ENCODE measurements at places on chromosomes 4 and X.

- DNase-seq = no peak
Observed at GRCh38 chrX:77597090-77597489, 149.9 kb downstream of the FGF16 start.

DNA sequence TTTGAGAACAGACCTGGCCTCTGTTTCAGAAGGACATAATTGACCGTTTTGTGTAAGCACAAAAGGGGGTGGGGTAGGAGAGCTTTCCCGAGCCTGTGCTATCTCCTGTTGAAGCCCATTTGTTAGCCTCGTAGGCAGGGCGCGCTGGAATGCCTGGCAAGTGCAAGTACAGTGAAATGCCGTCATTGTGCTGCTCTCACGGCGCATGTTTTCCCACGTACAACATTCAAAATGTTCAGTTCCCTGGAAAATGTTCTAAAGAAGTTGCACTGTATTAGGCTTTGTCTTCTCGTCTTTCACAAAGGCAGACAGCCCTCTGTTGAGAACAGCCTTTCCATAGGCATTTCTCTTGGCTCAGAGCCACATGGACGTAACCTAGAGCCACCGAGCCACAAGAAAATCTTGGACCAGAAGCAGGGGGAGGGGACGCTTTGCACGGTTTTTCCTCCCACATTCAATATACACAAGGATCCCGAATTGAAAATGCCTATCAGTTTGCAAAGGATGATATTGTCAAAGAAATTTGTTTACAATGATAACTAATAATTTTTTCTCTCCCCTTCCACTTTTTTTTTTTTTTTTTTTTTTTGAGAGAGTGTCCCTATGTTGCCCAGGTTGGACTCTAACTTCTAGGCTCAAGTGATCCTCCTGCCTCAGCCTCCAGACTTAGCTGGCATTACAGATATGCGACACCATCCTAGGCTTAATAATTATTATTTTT lies 54.6 kb upstream of the RAPGEF2 start:
- DNase-seq = no peak

DNA sequence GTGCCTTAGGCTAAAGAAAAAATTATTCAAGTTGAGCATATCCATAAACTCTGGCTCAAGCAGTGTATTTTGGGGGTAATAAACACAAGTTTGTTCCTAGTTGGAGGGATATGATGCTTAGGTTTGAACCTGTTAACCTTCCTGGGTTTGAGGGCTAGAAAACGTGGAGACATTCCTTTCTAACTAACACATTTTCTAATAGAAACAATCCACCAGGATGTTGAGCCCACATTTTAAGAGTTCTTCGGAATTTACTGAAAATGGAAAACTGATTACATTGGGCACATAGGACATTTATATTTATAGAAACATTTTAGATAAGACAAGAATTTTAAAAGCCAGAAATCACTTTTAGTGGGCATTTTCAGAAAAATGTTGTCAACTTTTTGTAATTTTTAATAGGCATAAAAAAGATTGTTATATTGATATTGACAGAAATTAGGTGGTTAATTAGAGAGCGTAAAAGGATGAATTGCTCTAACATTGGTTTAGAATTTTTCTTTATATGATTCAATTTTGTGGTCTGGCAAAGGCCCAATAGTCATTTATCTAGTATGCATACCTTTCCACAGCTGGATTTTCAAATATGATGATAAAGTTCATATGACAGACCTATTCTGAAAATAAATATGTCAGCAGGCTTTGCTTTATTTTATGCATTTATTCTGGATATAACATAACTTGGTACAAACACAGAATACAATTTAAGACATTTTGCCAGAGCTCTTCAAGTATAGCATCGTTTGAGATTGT lies 49.2 kb downstream of the CEP44 start:
- DNase-seq = no peak

DNA sequence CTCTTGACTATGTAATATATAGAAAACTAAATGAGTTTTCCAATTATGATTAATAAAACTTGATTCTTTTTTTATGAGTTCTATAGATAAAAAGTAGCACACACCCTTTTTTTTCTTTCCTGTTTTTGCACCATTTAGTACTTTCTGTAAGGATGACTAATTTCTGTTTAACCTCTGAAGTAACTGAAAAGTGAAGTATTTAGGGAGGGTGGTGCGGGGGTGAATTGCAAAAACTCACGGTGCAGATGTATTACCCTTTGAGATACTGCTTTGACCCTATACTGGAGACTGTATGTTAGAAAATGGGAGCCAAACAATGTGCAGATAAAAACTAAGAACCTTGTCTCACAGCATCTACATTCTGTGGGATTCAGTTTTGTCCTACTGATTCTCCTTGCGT lies 471.6 kb downstream of the DTHD1 start:
- DNase-seq = no peak

- no peak for DNase-seq
Observed at GRCh38 chr4:139950568-139950967, 203.4 kb downstream of the MAML3 start.

GRCh38 chrX:103149652-103150051 lies 56.7 kb upstream of the NXF3 start:
- no peak for DNase-seq

DNA sequence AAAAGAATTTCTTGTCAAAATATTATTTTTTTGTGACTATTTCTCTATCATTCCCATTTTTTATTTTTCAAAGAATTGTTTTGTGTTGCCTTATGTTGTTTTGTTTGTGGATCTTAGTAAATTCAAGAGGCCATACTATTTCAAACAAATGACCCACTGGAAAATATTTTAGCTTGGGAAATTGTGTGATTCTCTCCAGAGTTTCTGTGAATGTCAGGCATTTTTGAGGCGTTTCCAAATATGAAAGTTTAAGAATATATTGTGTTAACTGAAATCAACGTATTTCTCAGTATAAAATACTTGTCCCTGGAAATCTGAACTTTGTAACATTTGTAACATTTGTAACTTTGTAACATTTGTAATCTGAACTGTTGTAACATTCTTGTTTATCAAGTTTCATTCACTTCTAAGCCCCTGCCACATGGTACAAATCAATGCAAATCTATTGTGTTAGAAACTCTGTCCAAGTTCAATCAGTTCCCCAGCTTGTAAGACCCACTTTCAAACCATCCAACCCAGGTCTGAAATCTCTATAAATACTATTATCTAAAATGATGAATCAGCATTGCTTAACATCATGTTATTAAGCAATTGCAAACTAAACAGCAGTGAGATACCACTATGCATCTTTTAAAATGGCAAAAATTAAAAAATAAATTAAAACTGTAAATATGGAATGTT lies 465.4 kb upstream of the GRID2 start:
- no peak for DNase-seq

DNA sequence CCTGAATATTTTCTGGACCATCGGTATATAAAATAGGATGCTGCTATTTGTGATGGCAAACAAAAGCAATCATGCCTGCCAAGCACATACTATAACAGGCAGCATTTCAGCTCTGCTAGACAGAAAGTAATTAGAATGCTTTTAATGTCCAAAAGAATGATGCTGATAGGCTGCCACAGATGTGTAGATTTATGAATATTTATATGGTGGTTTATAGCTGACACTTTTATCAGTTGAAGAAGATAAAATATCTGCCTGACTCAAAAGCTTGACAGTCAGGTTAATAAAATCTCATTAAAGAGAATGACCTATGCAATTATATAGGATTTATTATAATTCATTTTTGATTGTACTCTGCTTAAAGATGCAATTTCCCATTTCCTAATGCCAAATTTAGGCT lies 4.0 kb downstream of the BEND4 start:
- no peak for DNase-seq

GRCh38 chr4:148955564-148956297 lies 513.5 kb upstream of the NR3C2 start:
- DNase-seq = no peak

GRCh38 chrX:40003071-40003427 lies 94.7 kb downstream of the BCOR start:
- DNase-seq = no peak

GRCh38 chr4:5460106-5460801 lies 248.1 kb downstream of the EVC2 start:
- DNase-seq = no peak

- no peak for DNase-seq
Observed at GRCh38 chr4:187183346-187183745, 459.7 kb upstream of the FAT1 start.

DNA sequence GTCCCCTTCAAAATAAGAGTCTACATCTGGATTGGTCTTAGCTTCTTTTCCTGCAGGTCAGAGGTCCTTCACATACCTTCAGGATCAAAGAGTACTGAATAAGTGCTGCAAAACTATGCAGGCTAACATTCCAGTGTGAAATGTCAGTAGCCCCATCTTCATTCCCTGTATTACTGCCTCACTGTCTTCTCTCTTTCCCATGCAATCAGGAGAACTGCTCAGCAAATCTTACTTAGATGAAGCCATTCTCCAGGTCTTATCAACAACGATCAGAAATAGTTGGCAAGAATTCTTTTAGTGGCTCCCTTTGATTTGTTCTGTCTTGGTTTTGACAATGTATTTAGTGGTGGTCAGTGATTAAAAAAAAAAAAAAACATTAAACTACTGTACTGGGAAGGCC lies 26.0 kb upstream of the IQCM start:
- no peak for DNase-seq

DNA sequence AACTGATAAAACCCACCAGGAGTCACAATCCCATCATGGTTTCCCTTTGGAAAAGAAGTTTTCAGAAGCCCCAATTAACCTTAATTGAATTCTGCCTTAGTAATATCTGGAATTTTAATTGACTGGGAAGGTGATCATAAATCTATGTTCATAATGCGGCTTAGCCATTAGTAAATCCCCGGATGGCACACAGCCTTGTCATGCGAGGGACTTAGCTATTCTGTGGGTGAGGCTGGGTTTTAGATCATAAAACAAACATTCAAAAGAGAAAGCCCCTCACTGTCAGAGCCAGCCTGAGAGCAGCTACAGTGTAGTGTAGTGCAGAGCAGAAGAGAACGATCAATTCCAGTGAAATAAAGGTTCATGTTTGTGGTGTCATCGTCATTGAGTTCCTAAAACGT lies 124.0 kb upstream of the NOCT start:
- DNase-seq = no peak

GRCh38 chrX:46599051-46599560 lies 25.5 kb downstream of the CHST7 start:
- DNase-seq = no peak

DNA sequence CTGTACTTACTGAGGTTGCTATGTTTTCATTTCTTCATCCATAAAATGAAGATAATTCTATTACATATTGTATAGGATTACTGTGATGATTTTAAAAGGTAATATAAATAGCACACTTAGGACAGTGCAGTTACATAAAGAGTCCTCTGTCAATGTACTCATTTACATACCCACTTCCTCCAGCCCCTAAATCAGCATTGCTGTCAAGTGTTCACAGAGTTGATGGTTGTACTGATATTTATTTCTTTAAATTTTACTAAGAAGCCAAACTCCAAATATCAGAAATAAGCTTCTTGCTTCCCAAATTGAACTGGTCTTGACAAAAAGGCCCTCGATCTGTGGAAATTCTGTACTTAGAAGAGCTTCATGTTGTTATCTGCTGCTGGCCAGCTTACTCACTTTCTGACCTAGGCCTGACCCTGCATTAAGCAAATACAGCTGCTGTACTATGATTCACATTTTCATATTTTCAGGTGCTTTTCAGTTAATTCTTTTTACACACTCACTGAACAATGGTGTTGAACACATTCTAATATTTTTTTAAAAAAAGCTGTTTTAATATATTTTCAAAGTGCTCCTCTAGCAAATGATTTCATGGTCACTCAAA lies 259.6 kb downstream of the UNC5C start:
- DNase-seq = no peak

DNA sequence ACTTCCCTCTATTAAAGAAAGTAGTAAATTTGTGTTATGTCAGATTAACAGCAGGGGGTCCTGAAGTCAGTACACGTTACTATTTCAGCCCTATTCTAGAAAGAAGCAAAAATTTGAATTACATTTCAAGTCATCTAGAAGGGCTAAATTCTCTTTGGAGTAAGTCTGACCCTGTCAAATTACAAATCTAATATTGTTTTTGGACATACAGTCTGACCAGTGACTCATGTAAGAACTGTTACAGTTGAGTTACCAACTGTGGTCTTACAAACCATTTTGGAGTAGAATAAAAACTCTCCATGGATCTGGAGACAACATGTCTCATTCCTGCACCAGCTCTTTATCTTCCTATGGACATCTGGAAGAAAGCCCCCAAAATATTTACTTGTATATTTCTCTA lies 36.0 kb upstream of the GYPA start:
- DNase-seq = no peak

GRCh38 chr4:61202638-61203435 lies 2.7 kb downstream of the ADGRL3 start:
- DNase-seq = peak; percentile 17

DNA sequence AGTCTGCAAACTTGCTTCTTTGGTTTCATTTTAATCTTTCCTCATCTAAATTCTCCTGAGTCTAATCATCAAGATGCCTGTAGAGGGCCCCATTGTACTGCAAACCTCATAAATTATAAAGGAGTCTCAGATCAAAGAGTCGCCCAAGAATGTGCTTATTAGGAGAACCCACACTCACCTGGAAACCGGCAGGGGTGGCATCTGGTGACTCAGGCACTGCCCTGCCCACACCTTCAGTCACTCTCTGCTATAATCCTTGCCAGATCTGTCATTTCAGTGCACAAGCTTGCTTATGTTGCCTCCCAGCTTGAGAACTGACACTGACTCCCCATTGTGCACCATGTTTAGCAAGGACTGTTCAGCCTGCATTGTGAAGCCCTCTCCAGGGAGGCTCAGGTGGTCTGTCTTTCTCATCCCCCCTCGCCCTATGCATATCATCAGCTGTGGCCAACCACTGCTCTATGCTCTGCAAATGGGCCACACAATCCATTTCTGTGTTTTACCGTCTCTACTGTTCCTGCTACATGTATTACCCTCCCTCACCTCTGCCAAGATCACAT lies 12.4 kb downstream of the EPGN start:
- DNase-seq = peak; percentile 27

DNA sequence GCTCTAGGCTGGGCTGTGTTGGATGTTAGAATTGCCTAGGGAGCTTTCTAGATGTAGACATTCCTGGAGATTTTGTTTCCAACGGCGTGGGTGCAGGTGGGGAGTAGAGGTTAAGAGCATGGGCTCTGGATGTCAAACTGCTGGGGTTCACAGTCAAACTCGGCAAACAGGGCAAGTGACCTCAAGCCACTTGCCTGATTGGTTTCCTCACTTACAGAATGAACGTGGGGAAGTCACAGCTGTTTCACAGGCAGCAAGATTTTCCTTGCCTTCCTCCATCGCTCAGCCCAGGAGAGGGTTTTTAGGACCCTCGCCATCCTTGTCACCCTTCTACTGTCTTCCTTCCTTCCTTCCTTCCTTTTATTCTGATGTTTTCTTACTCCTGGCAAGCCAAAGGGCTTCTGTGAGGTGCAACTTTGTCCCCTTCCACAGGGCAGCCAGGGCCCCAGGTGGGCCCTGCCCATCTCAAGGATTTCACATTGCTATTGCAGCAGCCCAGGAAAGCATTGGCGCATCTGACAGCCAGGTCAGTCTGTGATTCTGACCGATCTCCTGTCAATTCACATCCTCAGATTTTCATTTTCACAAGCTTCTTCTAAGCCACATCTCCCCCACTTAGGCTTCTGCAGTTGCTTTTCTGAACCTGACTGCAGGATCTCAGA lies 7.0 kb downstream of the RTL5 start:
- no peak for DNase-seq

GRCh38 chr4:11847167-11847566 lies 418.5 kb upstream of the HS3ST1 start:
- DNase-seq = no peak
